Amniotic stem cell (primary cell): ENCODE measurements at places on chromosomes 5 and 9.

GRCh38 chr9:110115826-110116542, 92.0 kb downstream of the C9orf152 start:
- DNase-seq, result no peak

GRCh38 chr5:57082441-57083067, 91.3 kb upstream of the GPBP1 start:
- DNase-seq, result no peak

DNA sequence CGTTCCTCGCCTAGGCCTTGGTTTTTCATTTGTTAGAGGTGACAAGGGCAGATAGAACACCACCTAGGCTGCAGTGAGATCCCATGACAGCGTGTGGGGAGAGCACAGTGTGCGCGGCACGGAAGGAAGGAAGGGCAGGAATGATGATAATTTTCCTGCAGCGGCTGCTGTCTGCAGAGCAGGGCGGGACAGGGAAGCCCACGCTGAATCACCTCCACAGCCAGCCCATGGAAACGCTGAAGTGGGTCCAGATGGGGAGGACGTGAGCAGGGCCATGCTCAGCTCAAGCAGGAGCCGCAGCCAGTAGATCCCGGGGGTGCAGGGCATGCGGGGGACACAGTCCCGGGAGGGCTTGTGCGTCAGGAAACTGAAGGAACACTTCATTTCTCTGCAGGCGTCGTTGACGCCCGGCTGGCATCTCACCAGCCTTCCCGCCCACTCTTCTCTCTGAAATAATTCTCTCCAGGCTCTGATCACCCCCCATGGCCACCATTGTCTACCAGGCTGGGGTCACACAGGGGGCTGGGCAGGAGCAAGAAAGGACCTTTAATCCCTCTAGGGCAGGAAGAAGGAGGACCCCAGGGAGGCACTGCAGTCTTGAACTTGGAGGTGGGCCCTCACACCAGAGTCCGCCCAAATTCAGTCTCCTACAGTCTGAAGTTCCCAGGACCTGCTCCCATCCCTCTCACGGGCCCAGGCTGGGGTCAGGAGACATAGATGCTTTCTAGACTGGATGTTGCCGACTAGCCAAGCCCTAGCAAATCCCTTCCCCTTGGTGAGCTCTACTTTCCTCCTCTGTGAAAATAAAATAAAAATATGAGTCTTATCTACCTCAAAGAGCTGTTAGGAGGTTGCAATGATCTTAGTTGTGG, 20.9 kb upstream of the SYNPO start:
- no peak for DNase-seq

DNA sequence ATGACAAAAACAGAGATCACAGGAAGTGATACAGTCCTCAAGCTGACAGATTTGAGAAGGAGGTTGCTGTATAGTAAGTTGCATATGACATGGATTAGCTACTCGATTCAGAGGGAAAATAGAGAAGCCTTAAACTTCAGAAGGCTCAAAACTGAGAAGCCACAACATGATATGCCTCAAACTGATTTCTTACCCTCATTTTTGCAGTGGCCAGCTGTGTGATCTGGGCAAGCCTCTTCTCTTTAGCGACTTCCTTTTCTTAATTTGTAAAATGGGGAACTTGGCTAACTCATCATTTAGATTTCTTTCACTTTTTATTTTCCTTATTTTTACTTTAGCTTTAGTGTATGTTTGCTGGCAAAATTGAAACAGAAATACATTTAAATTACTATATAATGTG, 421.1 kb downstream of the KIF4B start:
- no peak for DNase-seq

- no peak for DNase-seq
Measured at GRCh38 chr9:93262537-93263310, 78.8 kb downstream of the WNK2 start.

- no peak for DNase-seq
Measured at GRCh38 chr5:67047160-67047559, 149.4 kb downstream of the CD180 start.

DNA sequence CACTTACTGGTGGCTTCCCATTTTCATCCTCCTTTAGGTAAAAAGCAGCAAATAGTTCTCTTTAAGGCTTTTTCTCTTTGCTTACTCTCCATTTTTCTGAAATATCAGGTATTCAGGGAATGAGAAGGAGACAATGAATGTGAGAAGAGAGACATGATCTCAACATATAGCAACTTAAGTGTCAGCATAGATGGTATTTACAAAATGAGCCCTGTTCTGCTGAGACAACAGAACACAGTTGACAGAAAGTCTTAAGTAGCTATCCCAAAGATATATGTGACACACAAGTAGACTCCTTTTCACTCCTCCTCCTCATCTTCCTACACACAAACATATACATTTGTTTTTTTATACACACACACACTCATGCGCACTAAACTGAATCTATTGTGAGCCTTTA, 649.3 kb upstream of the WWC1 start:
- no peak for DNase-seq

GRCh38 chr5:41770799-41771198, 99.4 kb downstream of the OXCT1 start:
- no peak for DNase-seq

GRCh38 chr9:2047916-2048315, 32.8 kb downstream of the SMARCA2 start:
- DNase-seq, result no peak

DNA sequence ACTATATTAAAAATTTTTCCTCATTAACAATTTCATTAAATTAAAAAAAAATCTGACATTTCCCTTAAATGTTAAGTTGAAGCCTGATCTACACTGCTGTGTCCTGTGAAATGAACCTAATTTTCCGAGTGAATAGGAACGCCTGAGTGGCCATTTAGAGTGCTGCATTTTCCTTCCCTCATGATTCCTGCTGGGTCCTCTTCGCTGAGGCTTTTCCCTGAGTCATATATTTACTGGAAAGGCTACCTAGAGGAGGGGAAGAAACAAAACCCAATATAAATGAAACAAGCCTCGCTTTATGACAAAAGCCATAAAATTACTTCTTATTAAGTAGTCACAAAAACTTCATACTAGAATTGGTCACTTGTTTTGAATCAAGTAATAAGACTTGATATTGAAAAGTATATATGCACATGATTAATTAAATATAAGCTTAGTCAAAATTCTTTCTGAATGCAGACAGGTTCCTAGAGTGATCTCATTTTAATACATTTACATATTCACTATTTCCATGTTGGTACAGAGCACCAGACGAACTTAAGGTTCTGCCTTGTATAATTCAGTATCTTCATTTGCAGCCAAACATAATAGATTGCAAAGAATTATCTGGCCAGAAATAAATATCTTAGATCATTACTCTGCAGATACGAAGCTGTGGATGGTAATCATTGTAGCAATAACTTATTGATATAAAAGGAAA, 6.3 kb upstream of the ISCA1 start:
- no peak for DNase-seq

GRCh38 chr5:116872986-116873385, 298.4 kb upstream of the SEMA6A start:
- no peak for DNase-seq

DNA sequence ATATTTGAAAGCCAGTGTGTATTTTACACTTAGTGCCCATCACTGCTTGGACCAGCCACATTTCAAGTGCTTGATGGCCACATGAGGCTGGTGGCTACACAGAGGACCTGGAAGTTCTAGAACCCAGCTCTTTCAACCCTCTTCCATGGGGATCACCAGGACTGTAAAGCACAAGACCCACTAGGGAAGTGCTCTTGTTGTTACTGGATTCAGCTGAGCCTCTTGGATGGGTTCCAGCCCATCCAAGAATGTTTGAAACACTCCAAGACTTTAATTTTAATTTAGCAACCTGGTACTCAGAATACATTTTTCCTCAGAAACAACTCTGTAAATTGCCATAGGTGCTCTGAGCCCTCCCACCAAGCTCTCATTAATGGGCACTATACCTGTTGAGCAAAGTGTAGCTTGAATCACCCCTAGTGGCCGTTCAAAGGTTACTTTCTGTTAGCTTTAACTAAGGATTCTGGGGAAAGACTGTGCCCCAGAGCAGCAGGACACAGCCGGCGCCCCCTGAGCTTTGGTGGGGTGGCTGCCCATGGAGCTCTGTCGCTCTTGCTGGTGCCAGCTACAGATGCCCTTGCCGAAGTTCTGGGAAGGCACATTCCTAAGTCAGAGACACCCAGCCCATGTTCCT, 212.4 kb downstream of the HSD17B3 start:
- DNase-seq, result no peak

GRCh38 chr5:92421942-92422341, 1038.8 kb upstream of the ARRDC3 start:
- DNase-seq, result no peak
